ENCODE measurements at places on chromosomes 1 and 21.
A peak's percentile ranks its signal among the peaks of the same experiment; 100 is the strongest.

DNA sequence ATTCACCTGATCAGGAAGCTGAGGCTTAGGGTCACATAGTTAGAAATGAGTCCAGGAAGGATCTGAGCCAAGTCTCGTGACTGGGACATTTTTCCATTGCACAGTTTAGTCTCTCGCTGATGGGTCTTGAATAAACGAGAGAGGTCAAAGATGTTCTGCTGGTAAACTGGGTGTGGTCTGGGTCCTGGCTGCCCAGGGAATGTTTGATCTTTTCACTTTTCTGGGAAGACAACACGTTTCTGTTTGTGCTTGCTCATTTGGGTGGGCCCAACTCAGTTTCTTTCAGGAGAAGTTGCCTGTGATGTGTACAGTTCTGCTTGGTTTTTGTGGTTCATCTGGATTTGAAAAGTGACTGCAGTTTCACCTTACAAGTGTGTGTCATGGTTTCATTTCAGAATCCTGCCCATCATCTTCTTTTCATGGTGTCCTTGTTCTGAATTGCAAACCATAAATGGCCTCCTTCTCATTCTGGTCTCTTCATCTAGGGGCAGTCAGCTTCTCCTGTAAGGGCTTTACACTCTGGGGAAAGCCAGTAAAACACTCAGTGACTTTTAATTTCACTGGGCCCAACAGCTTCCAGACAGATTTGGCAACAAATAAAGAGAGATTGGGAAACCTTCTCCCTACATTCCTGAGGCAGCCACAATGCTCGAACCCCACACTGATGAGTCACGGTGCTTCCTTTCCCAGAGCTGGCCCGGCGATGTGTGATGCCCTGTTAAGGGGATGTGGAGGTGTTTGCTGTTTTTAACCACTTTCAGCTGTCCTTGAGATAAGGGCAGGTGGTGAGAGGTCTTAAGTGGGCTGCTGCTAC is 7.2 kb upstream of the TACSTD2 start:
- DNase-seq, result peak; percentile 94

- no peak for DNase-seq
These were observed 3.3 kb upstream of the GBP1 start for GRCh38 chr1:89068291-89068690.

DNA sequence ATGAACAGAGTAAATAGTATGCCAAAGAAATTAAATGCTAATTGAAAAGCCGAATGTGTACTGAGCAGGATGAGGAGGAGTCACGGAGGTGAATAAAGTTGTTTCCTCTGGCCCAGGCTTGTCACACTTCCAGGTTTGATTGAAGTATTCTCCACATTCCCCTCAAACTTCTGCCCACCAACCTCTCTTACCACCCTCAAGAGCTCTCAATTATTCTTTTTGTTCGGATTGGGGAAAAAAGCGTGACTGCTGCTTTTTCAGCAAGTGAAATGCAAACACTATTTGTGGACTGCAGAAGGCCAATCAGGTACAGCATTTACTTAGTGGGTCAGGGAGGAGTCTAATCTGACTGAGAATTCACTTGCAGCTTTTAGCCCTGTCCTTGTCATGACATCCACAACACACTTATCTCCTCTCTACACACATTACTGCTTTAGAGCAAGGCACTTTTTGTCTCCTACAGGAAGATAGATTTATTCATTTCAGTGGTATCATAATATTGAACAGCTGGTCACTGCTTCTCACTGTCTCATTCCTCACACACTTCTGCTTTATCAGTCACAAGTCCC is 375.6 kb upstream of the PRMT6 start:
- DNase-seq, result no peak

GRCh38 chr1:51268634-51269033 is 32.6 kb downstream of the RNF11 start:
- no peak for DNase-seq

DNA sequence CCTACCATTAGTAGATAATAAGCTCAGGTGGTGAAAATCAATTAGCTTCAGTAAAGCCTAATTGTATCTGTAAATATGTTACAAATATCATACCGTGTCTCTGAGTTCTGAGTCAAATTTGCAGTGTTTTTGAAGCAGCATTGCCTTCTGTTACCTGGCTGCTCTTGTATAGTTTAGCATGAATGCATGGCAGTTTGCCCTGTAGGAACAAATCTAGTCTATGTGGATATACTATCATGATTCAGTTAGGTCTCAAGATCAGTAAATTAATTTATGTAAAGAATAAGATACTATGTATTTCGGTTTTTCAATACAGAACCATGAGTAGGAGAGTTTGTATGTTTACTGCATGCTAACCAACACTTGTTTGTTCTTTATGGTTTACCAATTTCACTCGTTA is 240.6 kb upstream of the C1orf105 start:
- DNase-seq, result no peak

DNA sequence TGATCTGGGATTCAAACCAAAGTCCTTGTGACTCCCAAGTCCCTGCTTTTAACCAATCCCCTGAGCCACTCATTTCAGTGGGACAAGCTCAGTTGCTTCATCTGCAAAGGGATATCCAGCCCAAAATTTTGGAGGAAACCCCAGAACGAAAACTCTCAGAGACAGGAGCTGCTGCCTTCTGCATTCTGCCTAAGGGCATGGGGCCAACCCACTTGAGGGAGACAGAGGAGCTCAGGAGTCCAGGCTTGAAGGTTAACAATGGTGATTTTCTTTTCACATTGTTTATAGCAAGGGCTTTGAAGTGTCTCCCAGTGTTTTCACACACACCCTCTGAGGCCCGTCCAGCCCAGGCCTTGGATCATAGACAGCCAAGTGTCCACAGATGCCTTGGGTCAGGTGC is 148.1 kb upstream of the CTTNBP2NL start:
- DNase-seq, result no peak

DNA sequence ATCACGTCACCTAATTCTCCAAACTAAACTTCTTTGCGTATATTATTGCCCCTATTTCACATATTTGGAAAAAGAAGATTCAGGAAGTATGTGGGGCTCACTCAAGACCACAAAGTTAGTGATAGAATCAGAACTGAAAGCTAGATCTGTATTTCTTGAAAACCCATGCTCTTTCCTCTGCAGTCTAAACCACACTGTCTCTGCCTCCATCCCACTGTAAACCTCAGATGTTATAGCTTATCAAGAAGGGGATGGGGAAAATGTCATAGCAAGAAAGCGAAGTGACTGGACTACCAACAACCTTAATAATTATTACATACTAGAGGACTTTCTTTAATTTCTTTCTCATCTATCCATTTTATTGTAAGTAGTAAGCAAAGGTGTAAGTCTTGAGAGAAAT is 257.7 kb upstream of the SGIP1 start:
- no peak for DNase-seq

- DNase-seq, result no peak
These were observed 11.8 kb downstream of the TFF2 start for GRCh38 chr21:42338729-42339715.

DNA sequence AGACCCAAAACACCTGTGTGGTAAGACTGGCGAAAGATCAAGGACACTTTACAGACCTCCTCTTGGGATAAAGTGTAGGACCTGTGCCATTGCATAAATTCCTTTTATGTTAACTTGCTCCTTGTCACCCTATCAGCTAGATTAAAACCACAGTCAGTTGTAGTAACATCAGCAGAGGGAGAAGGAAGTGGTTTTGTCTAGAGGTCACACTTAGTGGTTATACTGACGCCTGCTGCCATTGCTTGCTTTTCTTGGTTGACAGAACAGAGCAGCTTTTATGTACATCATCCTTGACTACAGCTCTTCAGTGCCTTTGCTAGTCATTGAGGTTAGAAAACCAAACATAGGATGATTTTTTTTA is 101.4 kb downstream of the PBX1 start:
- peak; percentile 48 for DNase-seq

- no peak for DNase-seq
These were observed 7.1 kb upstream of the RASAL2 start for GRCh38 chr1:178086766-178087165.

- no peak for DNase-seq
These were observed 6.7 kb upstream of the EVI5 start for GRCh38 chr1:92791487-92792066.

- DNase-seq, result no peak
These were observed 963 bp upstream of the CYP4B1 start for GRCh38 chr1:46797696-46798470.

DNA sequence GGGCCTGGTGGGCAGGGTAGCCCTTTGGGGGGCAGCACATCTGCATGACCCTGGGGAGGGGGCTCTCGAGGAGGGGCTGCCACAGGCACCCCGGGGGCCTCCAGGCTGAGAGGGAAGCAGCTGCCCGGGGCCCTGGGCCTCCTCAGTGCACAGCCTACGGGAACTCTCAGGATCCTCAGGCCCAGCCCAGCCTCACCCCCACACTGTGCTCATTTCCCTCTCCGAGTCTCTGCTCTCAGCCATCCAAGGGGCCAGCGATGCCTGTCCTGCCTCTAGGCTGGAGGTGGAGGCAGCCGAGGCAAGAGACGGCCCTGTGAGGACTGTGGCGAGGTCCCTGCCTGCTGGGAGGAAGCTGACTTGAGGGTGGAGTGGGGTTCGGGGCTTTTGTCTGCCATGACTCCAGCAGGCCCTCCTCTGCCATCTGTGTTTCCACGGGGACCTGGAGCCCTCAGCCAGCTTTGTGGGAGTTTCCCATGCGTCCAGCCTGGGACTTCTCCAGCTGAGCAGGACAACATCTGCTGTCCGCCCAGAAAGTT is 7.2 kb upstream of the PLEKHG5 start:
- DNase-seq, result no peak

DNA sequence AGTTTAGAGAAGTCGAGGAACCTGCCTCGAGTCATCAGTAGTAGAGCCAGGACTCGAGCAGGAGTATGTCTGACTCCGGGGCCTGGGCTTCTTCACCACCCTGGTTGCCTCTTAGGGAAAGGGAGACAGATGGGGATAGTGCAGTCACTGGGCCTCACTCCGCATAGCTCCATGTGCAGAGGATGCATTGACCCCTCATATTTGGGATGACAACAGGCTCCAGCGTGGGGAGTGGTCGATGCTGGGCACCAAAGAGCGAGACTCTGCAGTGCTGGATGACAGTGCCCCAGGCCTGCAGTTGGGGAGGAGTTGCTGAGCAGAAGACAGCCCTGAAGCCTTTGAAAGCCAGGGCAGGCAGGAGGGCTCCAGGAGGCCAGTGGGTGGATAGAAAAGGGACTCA is 20.8 kb upstream of the TENT5C start:
- no peak for DNase-seq

DNA sequence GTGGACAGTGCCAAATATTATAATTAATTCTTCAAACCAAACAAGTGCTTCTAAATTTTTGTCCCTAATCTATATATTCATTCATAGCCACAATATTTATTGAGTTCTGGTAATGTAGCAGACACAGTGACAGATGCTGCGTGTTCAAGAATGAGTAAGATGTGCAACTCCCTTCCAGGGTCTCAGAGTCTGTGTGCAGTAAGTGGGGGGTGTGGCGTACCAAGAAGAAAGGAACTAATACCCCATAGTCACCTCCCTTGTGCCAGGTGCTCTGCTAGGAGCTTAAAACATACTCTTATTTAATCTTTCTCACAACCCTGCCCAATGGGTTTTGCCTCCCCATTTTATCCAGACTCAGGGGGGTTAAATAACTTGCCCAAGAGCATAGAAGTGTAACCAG is 358.7 kb downstream of the BARHL2 start:
- DNase-seq, result no peak

DNA sequence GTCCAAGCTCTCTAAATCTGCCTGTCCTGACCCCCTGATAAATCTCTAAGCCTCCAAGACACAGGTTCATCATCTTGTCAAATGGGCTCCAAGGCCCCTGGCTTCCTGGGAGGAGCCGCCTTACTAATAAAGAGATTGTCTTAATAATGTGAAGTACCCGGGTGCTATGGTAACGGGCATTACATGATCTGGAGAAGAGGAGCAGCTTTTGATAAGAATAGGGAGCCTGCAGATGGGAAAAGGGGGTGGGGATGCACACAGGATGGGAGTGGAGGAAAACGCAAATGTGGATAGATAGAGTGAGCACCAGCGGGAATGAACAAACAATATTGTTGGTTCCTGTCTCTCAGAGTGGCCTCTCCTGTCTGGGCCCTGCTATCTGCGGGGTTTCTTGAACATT is 11.9 kb upstream of the RXRG start:
- DNase-seq, result no peak

- no peak for DNase-seq
These were observed 8.7 kb upstream of the BARHL2 start for GRCh38 chr1:90725657-90726424.

GRCh38 chr1:55203064-55203463 is 12.1 kb downstream of the USP24 start:
- DNase-seq, result no peak

DNA sequence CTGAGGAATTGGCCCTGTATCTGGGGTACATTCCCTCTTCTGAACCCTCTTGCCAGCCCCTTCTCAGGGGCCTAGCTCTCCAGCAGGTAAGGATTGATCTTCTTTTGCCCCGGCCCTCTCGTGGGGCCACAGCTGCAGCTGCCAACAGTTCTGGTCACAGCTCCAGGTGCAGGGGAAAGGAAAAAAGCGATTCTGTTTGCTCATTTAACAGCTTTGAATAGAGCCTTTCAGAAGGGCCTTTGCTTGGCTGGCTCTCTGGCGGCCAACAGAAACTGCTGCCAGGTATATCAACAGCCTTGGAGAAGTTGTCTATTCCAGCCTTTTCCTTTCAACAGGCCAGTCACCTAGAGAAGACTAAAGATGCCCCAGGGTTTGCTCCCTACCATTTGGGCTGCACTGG is 16.1 kb upstream of the FMOD start:
- DNase-seq, result no peak

DNA sequence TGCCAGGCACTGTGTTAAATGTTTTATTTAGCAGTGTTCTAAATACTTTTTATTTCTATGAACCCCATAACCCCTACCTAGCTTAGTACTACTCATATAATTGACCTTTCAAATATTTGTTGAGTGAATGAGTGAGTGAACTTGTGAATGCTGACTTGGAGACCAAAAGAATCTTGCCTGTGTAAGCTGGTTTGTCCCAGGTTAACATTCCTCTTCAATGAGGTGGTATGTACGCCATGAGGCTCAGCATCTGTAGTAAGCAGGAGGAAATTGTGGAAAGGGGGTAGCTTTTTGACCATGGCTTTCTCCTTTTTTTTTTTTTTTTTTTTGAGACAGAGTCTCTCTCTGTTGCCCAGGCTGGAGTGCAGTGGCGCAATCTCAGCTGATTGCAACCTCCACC is 14.6 kb downstream of the MED18 start:
- no peak for DNase-seq

GRCh38 chr1:40817791-40818263 is 34.2 kb downstream of the KCNQ4 start:
- no peak for DNase-seq

GRCh38 chr1:95116580-95117206 is 462 bp upstream of the TLCD4 start:
- peak; percentile 12 for DNase-seq

- no peak for DNase-seq
These were observed 163.7 kb downstream of the ROR1 start for GRCh38 chr1:63937461-63938022.
